Stimulated activated CD4-positive, alpha-beta T cell treated with anti-CD3 and anti-CD28 coated beads, Interleukin-15, amount 100 ng/mL, for 1 hour (primary cell): ENCODE measurements at places on chromosomes 3 and 15.

DNA sequence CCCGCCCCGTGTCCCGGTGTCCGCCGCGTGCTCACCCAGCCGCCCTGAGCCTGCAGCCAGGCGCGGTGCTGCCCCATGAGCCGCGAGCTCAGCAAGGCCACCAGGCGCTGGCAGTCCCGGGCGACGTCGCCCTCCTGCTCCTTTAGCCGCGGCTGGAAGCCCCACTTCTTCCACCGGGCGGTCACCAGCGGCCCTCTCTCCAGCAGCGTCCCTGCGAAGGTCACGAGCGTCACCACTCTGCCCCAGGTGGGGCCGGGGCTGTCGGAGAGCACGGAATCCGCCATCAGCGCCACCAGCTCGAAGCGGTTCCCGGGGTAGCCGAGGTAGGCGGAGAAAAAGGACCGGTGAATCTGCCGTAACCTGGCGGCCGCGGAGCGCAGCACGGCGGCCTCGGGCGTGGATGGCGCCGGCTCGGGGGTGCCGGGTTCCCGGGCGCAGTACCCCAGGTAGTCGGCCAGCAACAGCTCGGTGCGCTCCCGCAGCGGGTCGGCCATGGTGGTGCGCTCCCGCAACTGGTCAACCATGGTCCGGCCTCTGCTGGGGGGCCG is 298 bp downstream of the BCL2L10 start:
- peak; percentile 22 for DNase-seq

DNA sequence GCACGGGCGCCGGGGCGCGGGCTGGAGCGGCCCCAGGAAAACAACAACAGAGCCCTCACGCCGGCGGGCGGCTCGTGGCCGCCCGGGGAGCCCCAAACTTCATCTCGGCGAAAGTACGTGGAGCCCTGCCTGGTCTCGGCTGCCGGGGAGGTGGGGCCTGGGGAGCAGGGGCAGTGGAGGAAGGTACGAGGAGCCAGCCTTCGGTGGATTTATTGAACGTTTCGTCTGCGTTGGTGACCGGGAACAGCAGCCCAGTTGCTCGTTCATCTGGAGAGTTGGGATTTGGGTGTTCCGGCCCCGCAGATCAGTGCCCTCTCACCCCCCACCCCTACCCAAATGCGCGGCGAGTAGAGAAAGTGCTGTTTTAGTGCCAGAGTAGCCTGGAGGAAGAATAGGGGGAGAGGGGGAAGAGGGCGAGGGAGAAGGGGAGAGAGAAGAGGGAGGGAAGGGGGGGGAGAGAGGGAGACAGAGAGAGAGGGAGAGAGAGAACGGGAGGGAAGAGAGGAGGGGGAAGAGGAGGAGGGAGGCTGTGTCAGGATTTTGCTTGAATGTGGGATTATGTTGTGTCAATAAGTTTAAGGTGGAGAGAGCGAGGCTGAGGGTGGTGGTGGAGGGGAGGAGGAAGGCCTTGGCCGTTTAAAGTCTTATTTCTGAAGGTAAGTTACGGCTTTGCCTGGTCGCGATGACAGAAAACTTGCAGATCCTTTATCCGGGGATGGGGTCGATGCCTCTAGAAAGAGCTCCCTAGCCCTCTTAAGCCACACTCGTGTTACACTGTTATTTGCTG is 970 bp downstream of the BBX start:
- DNase-seq: peak; percentile 23

DNA sequence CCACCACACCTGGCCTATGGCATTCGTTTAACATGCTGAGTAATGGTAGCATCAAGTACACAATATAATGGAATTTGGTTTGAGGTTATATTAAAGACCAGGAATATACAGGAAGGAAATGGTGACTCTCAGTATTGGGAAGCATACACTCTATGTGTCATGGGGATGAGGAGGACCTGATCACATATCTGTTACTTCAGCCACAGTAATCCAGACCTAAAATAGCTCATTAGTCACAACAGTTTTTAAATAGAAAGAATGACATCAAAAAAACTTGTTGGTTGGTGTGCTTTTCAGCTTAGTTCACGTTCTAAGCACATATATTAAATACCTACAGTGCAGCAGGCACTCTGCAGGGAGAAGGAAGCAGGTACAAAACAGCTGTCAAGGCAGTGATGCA is 52.5 kb upstream of the ATP2C1 start:
- no peak for DNase-seq

DNA sequence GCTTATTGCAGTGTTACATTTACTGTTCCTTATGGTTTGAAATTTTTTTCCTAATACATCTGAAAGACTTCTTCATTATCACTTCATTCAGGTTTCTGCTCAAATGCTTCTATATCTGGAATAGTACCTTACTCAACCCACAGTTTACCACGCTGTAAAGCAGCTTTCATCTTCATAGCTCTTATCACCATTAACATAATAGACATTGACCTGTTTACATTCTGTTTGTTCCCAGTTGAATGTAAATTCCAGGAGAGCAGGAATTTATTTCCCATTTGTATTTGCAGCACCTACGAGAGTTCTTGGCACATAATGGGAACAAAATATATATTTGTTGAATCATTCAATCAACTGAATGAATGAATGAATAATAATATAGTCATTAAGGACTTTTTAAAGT is 844.6 kb upstream of the ROBO1 start:
- DNase-seq: no peak

GRCh38 chr3:5149306-5149880 is 27.3 kb downstream of the ARL8B start:
- no peak for DNase-seq

GRCh38 chr3:185708392-185708791 is 116.5 kb downstream of the IGF2BP2 start:
- no peak for DNase-seq

DNA sequence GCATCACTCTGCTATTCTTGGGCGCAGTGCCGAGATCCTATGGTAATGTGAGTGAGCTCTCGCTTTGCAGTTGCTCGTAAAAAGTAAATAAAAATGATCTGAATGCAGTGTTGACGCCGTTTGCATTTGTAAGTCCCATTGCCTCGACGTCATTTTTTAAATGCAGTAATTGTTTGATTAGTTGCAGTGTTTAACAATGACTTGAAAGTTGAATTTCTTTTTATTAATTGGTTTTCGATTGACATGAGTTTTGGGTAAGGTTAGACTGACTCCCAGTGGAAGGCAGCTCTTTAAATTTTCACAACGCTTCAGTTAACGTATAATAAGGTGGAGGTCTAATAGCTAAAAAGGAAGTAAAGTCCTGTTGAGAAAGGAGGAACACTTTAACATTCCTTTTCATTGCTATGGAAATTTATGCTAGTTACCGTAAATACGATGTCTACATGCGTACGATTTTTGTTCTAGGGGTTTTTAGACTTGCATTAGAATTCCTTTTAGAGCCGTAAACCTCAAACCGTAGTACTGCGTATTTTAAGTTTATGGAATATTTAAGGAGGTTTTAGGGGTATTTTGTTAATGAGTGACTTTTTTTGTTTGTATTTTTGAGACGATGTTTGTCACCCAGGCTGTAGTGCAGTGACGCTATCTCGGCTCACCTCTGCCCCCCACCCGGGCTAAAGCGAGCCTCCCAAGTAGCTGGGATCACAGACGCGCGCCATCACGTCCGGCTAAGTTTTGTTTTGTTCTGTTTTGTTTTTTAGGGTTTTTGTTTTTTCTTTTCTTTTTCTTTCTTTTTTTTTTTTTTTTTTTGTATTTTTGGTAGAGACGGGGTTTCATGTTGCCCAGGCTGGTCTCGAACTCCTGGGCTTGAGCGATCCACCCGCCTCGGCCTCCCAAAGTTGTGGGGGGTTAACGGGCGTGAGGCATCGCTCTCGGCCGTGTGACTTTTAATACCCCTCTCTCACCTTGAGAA is 1.4 kb downstream of the MORF4L1 start:
- DNase-seq: no peak

DNA sequence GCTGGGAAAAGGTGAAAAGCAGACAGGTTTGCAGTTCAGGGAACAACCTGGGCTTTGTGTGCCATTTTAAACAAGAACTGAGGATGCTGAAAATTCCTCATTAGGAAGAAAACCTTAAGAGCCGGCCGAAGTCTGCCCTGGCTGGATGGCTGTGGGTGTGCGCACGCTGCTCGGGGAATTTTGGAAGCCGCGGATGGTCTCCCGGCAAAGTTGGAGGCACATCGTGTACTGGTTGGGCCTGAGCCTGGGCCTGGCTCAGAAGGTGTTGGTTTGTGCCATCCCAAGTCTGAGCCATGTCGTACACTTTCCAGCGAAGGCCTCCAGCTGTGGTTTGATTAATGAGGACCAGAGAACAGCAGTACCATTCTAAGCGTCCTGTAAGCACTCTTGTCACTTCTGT is 188.2 kb downstream of the ATP10A start:
- no peak for DNase-seq

DNA sequence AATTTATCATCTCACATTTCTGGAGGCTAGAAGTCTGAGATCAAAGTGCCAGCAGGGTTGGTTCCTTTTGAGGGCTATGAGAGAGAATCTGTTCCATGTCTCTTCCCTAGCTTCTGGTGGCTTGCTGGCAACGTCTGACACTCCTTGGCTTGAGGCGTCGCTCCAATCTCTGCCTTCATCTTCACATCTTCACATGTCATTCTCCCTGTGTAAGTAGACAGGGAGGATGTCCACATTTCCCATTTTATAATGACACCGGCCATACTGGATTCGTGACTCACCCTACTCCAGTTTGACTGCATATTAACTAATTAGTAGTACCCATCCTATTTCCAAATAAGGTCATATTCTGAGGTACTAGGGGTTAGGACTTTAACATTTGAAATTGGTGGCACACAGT is 17.5 kb upstream of the ARHGAP31 start:
- no peak for DNase-seq

DNA sequence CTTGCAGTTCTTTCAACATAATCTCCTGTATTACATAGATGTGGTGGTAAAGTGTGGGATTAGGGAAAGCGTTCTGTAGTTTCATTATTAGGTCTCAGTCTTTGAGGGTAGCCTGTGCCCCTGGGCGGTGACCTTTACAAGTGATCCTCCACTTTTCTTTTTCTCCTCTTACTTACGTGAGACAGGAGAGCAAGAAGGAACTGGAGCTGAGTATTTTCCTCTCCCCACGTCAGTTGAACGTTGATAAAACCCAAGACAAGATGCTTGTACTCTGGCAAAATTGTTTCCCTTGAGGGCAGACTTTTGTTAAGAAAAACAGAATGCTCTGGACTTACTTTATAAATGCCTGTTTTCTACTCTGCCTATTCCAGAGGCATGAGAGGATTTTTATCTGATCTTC is 378.7 kb downstream of the ZNF385D start:
- no peak for DNase-seq

- no peak for DNase-seq
Observed at GRCh38 chr3:147210676-147211075, 195.7 kb downstream of the ZIC4 start.

- DNase-seq: no peak
Observed at GRCh38 chr15:56699743-56700142, 33.6 kb downstream of the ZNF280D start.

DNA sequence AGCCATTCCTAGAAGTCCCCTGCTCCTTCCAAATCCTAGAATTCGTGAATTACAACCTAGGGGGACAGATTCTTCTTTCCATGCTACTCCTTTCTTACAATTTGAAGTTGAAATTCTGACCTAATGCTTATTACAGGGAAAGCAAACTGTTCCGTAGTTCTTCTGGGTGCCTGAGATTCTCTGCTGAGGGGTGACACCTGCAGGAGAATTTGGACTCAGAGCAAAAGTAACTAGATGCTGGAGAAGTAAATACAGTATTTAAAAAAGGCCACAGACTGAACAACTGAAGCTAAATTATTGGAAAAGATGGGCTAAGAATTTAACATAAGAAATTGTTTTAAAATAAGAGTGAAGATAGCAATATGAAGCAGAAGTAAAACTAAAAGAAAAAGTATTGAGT is 37.9 kb downstream of the ACAD9 start:
- DNase-seq: no peak

DNA sequence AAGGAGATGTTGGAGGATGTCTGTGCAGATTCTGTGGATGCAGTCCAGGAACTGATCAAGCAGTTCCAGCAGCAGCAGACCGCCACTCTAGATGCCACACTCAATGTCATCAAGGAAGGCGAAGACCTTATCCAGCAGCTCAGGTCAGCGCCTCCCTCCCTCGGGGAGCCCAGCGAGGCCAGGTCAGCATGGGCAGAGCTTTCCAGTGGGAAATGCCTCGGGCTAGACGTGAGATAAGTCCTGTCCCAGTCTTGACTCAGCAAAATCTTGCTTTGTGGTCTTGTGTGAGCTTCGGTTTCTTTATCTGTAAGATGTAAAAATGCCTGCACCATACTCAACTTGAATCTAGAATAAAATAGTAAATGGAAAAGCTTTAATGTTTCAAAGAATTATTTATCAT is 335.1 kb upstream of the UMPS start:
- no peak for DNase-seq

DNA sequence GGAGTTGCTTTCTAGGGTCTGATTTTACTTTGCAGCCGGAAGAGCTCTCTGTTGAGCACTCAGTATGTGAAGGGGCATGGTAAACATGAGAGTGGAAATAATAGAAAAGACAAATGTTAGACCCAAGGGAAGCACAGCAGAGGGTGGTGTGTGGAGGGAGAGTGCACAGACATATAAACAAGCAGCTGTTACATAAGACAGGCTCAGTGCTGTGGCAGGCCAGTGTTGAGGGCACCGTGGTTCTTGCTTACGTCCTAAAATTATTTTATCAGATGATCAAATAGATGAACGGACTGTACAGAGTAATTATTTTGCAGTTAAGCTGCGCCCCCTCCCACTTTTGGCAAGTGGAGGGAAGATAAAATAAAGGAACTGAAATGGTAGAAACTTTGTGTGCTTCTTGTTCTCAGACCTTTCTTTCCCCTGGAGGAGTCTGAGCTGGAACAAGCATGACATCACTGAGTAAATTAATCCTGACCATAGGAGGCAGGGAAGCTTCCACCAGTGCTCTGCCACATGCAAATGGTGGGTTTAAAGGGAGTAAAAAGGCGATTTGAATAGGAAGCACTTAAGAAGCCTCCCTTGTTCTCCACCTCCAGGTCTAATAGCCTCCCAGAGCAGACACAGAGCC is 205.6 kb downstream of the IL20RB start:
- no peak for DNase-seq

DNA sequence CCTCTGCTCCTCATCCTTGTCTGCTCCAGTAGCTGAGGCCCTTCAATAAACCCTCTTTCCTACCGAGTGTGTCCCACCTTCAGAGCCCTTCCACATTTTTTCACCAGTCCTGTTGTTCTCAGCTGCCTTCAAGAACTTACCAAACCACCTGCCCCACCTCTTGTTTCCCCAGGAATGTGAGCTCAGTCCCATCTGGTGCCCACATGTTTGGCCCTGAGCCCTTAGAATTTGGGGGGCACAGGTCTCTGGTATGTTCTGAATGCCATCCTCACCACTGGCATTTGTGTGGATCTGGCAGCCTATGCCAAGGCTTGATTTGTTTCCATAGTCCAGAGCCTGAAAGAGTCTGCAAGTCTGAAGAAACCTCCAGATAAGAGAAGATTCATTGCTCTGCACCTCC is 315.2 kb upstream of the PPP2R3A start:
- no peak for DNase-seq

GRCh38 chr3:15637131-15637951 is 35.8 kb downstream of the BTD start:
- DNase-seq: no peak

- no peak for DNase-seq
Observed at GRCh38 chr15:88127432-88127790, 129.1 kb downstream of the NTRK3 start.
